ENCODE measurements at places on chromosomes 5 and 9.

GRCh38 chr9:89039664-89040063, 48.4 kb downstream of the S1PR3 start:
- no peak for DNase-seq

- no peak for DNase-seq
These were observed 25.1 kb downstream of the NFX1 start for GRCh38 chr9:33315371-33315770.

GRCh38 chr5:170480260-170480659, 23.6 kb upstream of the KCNIP1 start:
- no peak for DNase-seq

DNA sequence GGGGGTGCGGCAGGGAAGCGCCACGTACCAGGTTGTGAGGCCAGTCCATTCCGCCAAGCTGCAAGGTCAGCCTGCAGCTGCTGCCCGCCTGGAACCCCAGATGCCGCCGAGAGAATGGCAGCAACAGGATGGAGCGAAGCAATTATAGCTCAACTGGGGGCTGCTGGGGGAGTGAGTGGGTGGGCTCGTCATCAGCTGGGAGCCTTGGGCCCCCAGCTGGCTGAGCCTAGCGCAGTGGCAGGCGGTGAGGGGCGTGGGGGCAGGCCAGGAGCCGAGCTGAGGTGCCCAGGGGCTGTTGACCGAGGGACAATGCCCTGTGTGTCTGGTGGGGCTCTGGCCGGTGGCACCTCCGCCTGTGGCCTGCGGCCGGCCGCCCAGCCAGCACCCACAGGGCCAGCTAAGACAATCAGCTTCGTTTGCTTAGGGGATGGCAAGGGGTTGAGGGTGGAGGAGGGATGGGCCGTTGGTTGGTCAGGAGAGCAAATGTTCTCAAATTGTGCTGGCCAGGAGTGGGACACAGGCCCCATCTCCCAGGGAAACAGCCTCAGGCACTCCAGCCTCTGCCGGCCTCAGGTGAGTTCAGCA, at the start of gene IL17B:
IL17B (minus strand) TSS at position 116 of the 585 bp plus-strand sequence; CDS start at position 49, 67 bp downstream.
- no peak for DNase-seq

GRCh38 chr9:91884696-91885687, 65.0 kb downstream of the ROR2 start:
- DNase-seq = no peak

DNA sequence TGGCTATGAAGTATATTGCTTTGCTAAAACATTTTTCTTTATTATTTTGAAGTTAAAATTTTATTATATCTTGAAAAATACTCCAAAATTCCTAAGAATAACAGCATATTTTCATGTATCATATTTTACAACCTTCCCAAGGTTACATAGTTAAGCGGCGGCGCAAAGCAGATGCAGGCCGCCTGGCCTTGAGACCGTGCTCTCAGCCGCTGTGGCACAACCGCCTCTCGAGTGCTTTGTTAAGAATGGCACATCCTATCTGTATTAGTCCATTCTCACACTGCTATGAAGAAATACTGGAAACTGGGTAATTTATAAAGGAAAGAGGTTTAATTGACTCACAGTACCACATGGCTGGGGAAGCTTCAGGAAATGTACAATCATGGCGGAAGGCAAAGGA, 228.8 kb downstream of the ARRDC3 start:
- no peak for DNase-seq

- no peak for DNase-seq
These were observed 36.4 kb downstream of the JADE2 start for GRCh38 chr5:134561871-134562296.

GRCh38 chr9:135584934-135585333, 23.4 kb downstream of the PAEP start:
- no peak for DNase-seq

DNA sequence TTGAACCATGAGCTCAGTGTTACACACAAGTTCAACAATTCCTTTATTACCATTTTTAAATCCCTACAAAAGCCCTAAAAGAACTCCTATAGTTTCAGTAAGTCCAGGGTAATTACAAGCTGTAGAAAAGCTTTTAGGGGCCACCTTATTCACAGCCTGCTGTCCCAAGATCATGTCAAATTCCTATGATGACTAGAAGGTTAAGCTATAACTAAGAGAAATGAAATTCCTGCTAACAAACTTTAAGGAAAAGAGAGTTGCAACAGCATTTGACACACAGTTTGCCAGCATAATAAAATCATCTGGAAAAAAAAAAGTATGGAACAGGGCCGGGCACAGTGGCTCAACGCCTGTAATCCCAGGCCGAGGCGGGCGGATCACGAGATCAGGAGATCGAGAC, 31.5 kb downstream of the TMEM245 start:
- DNase-seq = no peak

- no peak for DNase-seq
These were observed 252.6 kb downstream of the ACTL7B start for GRCh38 chr9:108603141-108603540.

DNA sequence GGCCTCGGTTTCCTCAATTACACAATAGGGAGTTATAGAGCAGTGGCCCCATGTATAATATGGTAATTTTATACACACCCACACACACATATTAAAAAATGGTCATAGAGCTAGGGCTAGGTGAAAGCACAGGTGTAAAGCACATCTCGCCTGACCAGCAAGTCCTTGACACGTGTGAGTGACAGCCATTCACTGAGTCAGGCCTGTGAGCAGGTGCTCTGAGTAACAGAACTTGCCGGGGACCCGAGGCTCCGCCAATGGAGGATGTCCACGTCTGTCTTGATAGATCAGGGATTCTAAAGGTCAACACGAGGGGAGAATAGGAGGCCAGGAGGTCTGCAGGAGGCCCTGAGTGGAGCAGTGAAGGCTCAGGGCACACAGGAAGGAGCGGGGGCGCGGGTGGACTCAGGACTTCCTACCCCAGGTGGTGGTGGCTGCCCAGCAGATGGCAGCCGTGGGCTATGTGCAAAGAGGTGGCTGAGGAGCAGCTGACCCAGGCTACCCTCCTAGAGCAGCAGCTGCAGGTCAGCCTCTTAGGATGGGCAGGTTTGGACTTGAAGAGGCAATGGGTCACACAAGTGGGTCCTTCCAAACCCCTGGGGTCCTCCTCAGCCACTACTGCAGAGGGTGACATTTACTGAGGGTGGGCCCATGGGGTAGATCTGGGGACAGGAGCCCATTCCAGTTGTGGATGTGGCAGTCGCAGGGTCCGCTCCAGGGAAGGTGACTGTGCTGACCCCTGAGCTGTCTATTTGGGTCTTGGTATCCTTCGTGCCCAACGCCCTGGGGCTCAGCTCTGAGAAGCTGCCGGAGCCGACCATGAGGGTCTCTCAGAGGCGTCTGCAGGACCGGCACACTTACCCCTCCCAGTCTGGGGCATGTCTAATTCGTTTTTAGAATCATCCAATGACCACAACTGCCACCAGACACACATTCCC, 45.9 kb downstream of the PRRT1B start:
- peak; percentile 55 for DNase-seq

GRCh38 chr5:45274241-45274640, 421.9 kb downstream of the HCN1 start:
- DNase-seq = no peak

DNA sequence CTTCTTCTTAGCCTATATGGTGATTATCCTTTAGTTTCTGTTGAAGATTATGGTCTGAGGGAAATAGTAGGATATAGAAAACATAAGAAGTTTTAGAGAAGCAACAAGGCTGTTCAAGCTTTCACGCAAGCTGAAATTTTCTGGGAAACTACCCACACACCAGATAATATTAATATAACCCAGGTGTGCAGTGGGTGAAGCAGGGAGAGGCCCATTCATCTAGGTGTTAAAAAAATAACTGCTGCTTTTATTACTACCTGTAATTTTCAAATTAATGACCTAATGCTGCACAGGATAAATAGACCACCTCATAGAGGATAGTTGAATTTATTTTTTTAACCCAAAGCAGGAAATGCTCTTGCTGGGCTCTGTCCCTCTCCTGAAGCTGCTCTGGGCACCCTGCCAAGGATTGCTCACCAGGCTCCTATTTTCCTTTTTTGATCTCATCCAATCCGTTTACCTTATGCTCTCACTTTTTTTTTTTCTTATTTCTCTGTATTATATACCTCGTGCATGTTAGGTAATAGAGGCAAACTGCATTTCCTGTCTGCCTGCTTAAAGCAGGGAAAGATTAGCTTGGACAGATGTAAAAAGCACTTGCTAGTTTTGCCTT, 124.3 kb upstream of the SLC12A2 start:
- DNase-seq = no peak

- no peak for DNase-seq
These were observed 40.0 kb upstream of the CDH6 start for GRCh38 chr5:31153521-31153920.

DNA sequence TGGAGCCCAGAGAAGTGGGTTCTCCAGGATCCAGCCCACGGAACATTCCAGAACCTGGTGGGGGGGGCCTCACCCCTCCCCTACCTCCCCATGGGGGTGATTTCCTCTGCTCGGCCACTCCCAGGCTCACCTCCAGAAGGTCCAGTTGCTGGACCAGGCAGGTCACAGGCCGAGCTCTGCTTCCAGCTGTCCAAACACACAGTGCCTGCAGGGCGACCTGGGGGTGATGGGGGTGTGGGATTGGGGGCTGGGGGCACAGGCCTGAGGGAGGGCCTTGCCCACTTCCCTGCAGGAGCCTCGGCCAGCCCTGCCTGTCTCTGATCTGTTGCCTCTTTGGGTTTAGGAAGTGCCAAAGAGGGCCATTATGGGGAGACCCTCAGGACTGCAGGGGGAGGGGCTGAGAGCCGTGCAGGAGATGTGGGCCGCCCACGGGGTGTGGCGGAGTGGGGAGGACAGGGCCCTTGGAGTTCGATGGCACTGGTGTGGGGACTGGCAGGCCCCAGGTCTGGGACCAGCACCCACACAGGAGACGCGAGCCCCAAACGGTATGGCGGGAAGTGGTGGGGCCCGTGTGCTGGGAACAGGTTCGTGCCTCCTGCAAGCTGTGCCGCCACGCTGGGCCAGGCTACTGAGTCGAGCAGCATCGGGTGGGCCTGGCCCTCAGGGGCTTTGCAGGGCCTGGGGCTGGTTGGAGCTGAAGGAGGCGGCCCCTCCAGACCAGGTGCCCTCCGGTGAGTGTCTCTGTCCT, 45.6 kb upstream of the EGFL7 start:
- no peak for DNase-seq

- no peak for DNase-seq
These were observed 50.8 kb upstream of the GABRP start for GRCh38 chr5:170732685-170733084.

DNA sequence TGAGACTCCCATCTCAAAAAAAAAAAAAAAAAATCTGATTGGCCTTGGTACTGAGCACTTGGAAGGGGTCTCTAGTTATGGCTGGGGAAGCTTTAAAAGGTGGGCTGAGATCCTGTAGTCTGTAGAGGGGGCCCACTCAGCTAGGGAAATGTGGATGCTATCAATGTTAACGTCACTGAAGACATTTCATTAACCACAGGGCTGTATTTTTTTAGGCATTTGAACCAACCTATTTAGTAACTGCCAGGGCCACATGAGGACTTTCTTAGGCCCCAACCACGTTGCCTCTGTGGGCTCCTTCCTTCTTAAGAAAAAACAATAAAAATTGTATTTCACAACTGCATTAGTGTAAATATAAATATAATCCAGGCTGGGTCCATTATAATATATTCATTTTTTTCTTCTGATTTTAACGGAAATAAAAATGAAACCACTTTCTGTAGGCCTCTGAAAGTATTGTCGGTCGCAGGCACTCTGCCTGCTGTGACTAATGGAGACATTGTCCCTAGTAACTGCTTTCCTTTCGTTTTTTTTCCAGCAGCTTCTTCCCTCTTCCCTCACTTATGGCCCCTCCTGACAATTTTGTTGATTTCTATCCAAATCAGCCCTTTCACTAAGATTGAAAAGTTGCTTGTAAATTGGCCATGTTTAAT, 71.6 kb downstream of the GCNT1 start:
- no peak for DNase-seq

- DNase-seq = peak; percentile 25
These were observed 96.0 kb downstream of the HINT1 start for GRCh38 chr5:131068893-131069643.

DNA sequence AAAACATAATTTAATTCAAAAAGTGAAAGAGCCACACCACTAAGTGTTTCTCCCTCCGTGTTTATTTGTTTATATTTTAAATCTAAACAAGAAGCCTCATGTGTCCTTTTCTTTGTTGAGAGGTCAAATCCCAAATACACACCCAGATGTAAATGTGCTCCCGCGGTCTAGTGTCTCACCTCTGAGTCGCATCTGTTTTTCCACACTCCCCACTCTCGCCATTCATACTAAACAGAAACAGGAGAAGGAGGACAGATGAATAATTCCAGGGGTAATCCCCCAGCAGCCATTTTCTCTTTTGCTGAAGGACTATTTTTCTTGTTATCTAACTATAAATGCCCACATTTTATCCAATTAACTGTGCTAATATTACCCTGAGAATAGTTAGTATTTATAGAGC, 361.6 kb upstream of the RIOK2 start:
- DNase-seq = no peak

- no peak for DNase-seq
These were observed 12.0 kb upstream of the IRX2 start for GRCh38 chr5:2763533-2763794.

DNA sequence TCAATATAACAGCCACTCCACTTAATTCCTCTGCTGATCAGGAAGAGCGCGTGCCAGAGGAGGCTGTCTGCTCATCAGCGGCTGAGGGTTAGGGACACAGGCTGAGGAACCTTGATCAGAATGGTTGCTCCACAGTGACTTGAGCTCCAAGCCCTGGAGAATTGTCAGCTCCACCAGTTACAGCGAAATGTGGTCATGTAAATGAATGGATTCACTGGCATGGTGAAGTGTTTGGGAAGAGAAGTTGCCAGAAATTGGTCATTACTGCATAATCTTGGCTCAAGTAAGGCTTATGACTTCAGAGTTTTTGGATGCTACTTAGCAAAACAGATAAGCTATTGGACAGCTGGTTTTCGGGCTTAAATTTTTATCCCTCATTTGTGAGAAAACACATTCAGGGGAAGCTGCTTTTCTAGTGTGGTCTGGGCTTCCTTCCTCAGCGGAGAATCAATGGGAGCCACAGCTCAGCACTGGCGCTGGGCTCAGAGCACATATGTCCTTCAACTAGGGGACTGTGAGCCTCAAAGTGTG, 65.0 kb downstream of the PRRT1B start:
- no peak for DNase-seq

DNA sequence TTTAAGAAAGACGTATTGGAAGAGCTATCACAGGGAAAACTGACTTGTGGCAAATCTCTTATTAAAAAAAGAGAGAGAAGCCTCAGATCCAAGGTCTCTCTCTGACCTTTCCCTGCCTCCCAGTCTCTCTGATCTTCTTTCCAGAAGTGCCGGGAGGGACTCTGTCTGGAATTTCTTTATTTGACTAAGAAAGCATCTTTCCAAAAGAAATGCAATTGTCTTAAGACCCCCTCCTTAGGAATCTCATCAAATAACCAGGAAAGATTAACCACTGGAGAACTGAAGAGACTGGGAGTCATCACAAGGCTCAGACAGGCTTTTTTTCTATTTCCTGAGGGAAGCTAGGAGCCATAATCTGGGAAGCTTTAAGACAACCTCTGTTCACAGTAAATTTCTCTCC, 4.6 kb downstream of the C1QTNF3 start:
- DNase-seq = no peak

GRCh38 chr5:169945831-169946261, 34.4 kb downstream of the INSYN2B start:
- no peak for DNase-seq
